GM03348 (cell line): ENCODE measurements at places on chromosomes 2 and 18.
A peak's percentile ranks its signal among the peaks of the same experiment; 100 is the strongest.

DNA sequence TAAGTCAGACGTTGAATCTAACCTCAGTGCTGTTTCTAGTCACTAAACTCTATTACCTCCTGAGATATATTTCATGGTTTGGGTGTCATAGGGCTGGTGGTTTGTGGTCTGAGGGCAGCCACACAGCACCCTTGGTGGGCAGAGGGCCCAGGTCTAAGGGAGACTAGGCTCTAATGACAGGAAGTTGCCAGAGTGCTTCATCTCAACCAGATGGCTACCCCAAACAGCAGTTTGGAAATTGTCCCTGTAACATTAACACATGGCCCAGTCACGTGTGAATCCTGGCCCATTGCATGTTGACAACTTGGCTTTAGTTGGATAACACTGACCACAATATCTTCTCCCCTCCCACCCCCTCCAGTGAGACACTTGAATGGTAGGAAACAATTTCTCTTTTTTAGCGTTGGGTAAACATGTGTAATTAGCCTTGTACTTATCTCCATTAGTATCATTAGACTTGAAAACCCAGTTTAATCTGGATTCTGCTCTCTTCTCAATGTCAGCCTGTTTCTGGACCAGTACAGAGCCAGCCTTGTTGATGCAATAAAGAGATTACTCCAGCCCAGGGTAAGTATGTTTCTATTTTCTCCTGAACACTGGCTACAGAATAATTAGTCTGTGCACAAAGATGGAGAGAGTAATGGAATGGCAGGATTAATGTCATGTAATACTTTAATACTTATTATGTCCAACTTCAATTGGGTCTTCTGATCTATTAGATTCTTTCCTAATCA lies 187.8 kb upstream of the SIX3 start:
- peak; percentile 46 for DNase-seq

- DNase-seq: no peak
Observed at GRCh38 chr2:102194609-102195268, 7.9 kb downstream of the IL1RL2 start.

DNA sequence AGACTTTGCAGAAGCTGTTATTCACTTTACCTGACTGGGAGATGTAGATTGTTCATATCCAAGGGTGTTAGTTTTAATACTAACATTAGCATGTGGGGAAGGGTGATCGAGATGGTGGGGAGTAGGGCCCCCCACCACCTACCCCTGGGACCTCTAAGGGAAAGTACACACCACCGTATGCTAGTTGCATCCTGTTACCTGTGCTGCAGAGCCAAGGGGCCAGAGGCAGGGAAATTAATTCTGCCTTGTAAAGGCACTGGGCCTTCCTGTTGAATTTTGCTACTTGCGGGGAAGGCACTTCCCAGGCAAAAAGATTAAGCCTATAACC lies 9.0 kb downstream of the STEAP3 start:
- no peak for DNase-seq

- DNase-seq: no peak
Observed at GRCh38 chr18:37717098-37717497, 151.5 kb upstream of the CELF4 start.

DNA sequence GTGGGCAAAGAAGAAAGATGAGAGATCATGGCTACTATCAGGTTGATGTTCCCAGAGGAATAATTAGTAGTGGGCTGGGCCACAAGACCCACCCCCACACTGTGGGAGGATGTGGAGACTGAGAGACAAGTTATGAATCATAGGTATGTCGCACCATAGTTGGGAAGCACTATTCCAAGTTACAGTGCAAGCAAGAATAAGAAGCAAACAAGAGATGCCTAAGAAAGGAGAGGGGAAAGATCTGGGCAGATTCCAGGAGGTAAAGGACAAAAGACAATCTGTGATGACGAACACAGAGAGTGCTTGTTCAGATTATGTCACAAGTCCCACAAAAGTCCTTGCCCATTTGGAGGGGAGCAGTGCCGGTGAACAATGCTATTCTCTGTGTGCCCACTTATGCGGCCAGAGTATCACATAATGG lies 56.6 kb downstream of the FAM228A start:
- DNase-seq: no peak

GRCh38 chr2:157271590-157272203 lies 14.2 kb downstream of the GALNT5 start:
- no peak for DNase-seq

GRCh38 chr2:171147081-171147480 lies 13.6 kb downstream of the TLK1 start:
- DNase-seq: no peak

DNA sequence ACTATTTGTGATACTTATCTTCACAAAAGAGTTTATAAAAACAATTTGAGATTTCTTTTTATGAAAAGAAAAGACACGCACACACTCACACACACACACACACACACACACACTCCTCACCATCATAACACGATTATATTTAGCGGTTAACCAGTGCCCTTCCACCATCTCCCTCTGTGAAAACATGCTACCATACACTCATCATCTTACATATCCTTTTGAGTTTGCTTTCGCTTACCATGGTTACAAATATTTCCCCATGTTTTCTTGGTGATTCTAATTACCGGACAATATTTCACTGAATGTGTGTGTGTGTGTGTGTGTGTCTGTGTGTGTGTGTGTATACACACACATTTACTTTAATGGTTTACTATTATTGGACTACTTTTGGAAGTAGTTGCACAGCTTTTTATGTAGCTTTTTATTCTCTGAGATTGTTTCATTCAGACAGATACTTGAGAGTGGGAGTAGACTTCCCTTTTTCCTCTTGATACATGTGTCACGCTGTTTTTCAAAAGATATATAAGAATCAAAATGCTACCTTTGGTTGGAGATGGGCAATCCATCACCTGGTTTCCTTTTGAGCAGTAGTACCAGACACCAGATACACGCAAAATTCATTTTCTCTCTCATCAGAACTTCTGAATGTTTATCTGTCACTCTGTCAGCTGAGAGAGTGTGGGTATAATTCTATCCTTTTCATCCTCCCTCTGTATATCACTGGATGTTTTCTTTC lies 138.1 kb downstream of the SETBP1 start:
- no peak for DNase-seq
